CD4-positive, alpha-beta T cell treated with Interferon alpha-2 for 1 hour (primary cell): ENCODE measurements at places on chromosomes 6 and 20.

- DNase-seq, result no peak
These were observed 266.8 kb downstream of the ZFAND3 start for GRCh38 chr6:38086346-38086745.

DNA sequence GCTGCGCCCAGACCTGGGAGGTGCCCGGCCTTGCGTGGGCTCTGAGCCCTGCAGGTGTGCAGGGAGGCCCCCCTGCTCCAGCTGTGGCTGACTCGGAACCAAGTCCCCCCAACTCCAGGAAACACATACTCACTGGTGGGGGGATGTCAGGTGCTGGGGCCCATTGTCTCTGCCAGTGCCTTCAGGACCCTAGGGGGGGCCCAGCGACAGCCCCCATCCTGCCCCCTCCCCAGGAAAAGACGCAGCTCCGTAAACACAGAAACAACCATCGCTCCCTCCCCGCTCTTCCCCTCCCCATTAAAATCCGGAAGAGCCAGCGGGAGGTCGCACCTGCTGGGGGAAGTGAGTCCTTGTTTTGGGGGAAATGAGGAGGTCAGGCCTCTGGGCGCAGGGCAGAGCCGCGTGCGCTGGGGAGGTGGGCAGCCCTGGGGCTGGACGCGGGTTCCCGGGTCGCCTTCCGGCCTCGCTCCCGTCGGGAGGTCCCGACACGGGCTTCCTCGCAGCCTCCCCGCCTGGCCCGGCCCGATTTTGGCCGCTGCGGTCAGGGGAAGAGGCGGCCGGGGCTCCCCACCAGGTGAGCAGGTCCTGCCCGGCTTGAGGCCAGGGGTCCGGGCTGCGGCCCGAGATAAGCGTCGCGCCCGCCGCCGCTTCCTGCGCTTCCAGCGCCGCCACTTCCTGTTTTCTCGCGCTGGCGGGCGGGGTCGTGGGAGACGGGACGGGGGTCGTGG is 6.2 kb downstream of the C20orf204 start:
- DNase-seq, result no peak

DNA sequence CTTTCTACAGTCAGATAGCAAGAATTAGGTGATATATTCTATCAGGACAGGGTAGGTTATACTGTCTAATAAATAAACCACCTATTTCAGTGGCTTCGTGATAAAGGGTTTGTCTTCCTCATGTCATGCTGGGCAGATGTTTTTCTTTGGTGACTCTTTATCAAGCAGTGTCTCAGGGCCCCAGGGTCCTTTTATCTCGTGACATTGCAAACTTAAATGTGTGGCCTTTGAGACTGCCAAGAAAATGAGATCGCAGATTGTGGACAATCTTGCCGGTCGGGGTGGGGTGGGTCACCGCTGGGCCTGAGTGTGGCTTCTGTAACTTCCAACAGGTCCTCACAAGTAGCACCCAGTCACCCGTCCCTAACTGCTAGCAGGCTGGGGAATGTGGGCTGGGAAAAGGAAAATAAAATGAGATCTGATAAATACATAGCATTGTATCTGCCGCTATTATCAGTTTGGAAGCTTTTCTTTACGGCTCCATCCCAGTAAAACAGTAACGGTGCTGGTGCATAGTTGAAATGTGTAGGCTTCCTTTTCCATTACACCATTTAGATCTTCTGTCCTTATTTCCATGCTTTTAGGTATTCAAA is 50.5 kb upstream of the BMP6 start:
- no peak for DNase-seq

DNA sequence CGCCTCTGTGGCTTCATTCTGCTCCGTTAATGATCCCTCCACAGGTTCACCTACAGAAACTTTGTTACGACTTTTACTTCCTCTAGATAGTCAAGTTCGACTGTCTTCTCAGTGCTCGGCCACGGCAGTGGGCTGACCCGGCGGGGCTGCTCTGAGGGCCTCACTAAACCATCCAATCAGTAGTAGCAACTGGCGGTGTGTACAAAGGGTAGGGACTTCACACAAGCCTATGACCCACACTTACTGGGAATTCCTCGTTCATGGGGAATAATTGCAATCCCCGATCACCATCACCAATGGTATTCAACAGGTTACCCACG is 1959.2 kb upstream of the DEFB115 start:
- DNase-seq, result no peak

DNA sequence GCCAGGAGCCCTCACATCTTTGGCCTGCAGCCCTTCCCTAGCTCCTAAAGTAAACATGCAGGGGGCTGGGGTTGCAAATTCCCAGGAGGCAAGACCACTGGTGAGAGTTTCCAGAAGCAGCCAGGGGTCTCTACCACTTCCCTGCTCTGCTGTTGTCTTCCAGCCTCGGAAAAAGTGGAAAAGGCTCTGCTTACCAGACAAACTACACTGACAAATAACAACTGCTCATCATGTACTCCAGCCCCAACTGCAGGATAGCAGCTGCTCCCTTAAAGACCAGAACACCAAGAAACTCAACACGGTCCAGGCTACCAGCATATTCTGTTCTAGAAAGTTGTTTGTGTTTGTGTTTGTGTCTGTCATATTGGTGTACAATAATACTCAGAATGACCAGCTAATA is 187.5 kb upstream of the MARCKS start:
- DNase-seq, result no peak

DNA sequence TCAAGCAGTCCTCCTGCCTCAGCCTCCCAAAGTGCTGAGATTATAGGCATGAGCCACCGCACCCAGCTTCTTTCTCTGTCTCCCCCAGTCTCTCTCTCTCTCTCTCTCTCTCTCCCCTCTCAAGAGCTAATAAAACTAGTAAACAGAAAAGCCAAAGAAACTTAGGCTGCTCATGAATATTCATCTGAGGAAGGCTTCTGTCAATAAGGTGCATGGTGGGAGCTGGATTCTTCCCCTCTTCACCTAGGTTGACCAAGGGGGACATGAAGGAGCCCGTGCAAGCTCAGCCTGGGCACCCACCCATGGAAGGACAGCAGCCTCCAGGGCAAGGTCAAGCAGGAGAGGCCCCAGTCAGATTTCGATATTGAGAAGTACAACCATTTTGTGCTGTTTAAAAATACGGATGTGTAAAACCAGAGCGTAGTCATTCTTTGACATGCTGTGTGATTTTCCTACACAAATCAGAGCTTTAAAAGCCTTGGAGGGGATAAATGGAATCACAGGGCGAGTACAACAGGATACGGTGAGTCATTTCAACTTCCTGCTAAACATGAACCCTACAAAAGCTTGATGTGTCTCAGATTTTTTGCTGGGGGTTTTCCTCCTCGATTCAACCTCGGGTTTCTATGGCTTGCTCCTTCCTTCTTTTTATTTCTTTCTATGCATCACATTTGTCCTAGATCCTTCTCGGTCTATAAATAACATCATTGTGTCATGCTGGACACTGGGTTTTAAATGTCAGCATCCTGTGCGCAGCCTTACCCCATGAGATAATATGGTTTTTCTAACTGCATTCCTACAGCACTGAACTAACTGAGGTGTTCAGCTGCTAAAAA is 368.9 kb upstream of the JARID2 start:
- DNase-seq, result peak; percentile 63

- DNase-seq, result peak; percentile 5
These were observed 297.4 kb downstream of the QKI start for GRCh38 chr6:163711615-163712565.

GRCh38 chr6:31769684-31770371 is 7.3 kb downstream of the VWA7 start:
- DNase-seq, result peak; percentile 87
